Endothelial cell of coronary artery (primary cell): ENCODE measurements at places on chromosomes 4 and X. TPM values are rescaled to one million over a fixed set of nuclear protein-coding genes. Genes with fewer than 3 reads are reported as not detected.

Gene PPBP
- not detected in 2 replicates for total RNA-seq

Gene SH2D1A
- total RNA-seq: not detected in 2 replicates

Gene MAB21L2
- under 0.01 TPM in 1 of 2 replicates, not detected in the other for total RNA-seq

Gene NDP
- total RNA-seq: 0.19 and 1.3 TPM in 2 replicates

Gene TLR3
- 0.72 and 2.2 TPM in 2 replicates for total RNA-seq

Gene F8A2
- not detected in 2 replicates for total RNA-seq

Gene KLHL13
- 3.1 and 14.3 TPM in 2 replicates for total RNA-seq

Gene ZNF280C
- 2.0 and 2.2 TPM in 2 replicates for total RNA-seq

Gene CXCL8
- total RNA-seq: 97.9 and 130 TPM in 2 replicates

Gene IL13RA2
- total RNA-seq: under 0.01 and 0.09 TPM in 2 replicates

Gene TBC1D19
- 8.5 and 13.6 TPM in 2 replicates for total RNA-seq

Gene USP17L27
- total RNA-seq: not detected in 2 replicates
